ENCODE measurements at places on chromosomes 12 and 14. TPM values are rescaled to one million over a fixed set of nuclear protein-coding genes. Genes with fewer than 3 reads are reported as not detected.

The SOX5 gene
- 0.14 TPM for total RNA-seq

The SLC10A1 gene
- not detected for total RNA-seq

The KCNH3 gene
- 0.07 TPM for total RNA-seq

The GYS2 gene
- not detected for total RNA-seq
